ENCODE measurements at places on chromosomes 2 and 18. TPM values are rescaled to one million over a fixed set of nuclear protein-coding genes. Genes with fewer than 3 reads are reported as not detected.

The LTBP1 gene
- total RNA-seq = 61.9 TPM

The ZNF385B gene
- total RNA-seq = 22.9 TPM

The CIDEA gene
- not detected for total RNA-seq

The MCEE gene
- 8.0 TPM for total RNA-seq

The HOXD13 gene
- total RNA-seq = not detected

The UGT1A4 gene
- not detected for total RNA-seq

The ITGB6 gene
- total RNA-seq = not detected

The SDC1 gene
- 27.5 TPM for total RNA-seq

The PUS10 gene
- total RNA-seq = 10.4 TPM

The HEATR5B gene
- 20.5 TPM for total RNA-seq

The POLR1A gene
- total RNA-seq = 23.8 TPM
